Trophoblast cell (in vitro differentiated cells and primary cell): ENCODE measurements at places on chromosomes 7 and 10.

DNA sequence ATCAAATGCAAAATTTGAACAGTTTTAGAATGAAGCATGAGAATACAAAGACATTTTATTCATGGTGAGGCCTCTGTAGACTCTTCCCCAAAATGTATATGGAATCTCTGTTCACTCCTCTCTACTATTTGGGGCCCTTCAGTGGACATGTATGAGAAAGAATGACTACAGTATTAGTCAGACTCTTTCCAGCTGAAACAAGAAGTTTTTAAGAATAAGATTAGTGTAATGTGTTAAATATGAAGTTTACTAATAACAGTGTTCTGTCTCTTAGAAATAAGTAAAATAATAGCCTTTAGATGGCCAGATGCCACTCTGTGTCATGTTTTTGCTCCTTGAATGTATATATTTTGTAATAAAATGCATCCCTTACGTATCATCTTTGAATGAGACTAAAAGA, 585.6 kb downstream of the SUGCT start:
- no peaks in the 10 kb centered on the region for H3K36me3 ChIP-seq
- H3K4me3 ChIP-seq: no peak overlapping the region
- DNase-seq: no peak
- no peaks in the 10 kb centered on the region for H3K27me3 ChIP-seq

DNA sequence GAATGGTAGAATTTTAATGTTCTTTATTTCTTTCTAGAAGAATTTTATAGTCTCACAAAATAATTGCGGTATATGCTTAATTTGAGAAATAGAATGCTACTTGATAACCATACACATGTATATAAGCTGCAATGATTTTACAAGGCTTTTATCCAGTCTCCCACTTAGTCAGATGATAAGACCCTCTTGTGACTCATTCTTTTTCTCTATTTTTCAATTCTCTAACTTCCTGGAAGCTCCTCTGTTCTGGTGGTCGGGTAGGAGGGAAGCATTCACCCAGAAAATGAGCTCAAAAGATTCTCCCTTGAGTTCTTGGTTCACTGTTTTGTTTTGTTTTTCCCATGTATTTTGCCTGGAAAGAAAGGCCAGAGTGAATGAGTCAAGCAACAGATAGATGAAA, 546.6 kb downstream of the INHBA start:
- no peaks in the 10 kb centered on the region for H3K36me3 ChIP-seq
- no peaks in the 10 kb centered on the region for H3K27me3 ChIP-seq
- no peak overlapping the region for H3K27ac ChIP-seq
- no peak for DNase-seq
- peaks cover 2% of the 10 kb centered on the region for H3K4me1 ChIP-seq
- H3K4me3 ChIP-seq: no peak overlapping the region

DNA sequence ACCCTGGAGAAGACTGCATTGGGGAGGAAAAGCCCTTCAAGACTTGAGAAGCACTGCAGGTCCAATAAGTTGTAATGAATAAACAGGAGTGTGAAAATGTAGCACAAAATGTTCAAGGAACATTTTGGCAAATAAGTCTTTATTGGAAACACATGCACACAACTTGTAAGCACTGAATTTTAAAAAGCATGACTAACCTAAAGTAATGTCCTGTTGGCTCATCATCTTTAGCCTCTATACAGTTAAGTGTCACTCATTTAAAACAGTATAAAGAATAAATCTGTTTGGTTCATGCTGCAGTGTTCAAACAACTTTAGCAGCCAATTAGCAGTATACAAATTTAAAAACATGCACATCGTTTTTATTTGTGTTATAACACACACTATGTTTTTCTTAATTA, 108.6 kb downstream of the CDK6 start:
- no peak for DNase-seq
- H3K4me1 ChIP-seq: peaks cover 2% of the 10 kb centered on the region
- no peaks in the 10 kb centered on the region for H3K27me3 ChIP-seq
- H3K4me3 ChIP-seq: no peak overlapping the region

GRCh38 chr7:32048970-32049491, 21.2 kb downstream of the PDE1C start:
- H3K4me1 ChIP-seq: no peaks in the 10 kb centered on the region
- no peak overlapping the region for H3K4me3 ChIP-seq
- H3K27me3 ChIP-seq: no peaks in the 10 kb centered on the region
- no peaks in the 10 kb centered on the region for H3K36me3 ChIP-seq
- no peak overlapping the region for H3K27ac ChIP-seq
- DNase-seq: no peak

GRCh38 chr7:78751253-78751652, 702.2 kb downstream of the MAGI2 start:
- H3K4me3 ChIP-seq: no peak overlapping the region
- no peaks in the 10 kb centered on the region for H3K36me3 ChIP-seq
- H3K27me3 ChIP-seq: no peaks in the 10 kb centered on the region

GRCh38 chr10:3750854-3751253, 34.2 kb downstream of the KLF6 start:
- peaks cover 10% of the 10 kb centered on the region for H3K4me1 ChIP-seq
- DNase-seq: no peak
- no peak overlapping the region for H3K27ac ChIP-seq
- H3K36me3 ChIP-seq: no peaks in the 10 kb centered on the region
- no peak overlapping the region for H3K4me3 ChIP-seq

GRCh38 chr10:132983252-132984007, 41.1 kb upstream of the CFAP46 start:
- DNase-seq: no peak
- no peak overlapping the region for H3K27ac ChIP-seq
- H3K27me3 ChIP-seq: no peaks in the 10 kb centered on the region
- H3K4me3 ChIP-seq: no peak overlapping the region
- no peaks in the 10 kb centered on the region for H3K36me3 ChIP-seq

GRCh38 chr7:68862736-68863135, 735.5 kb upstream of the AUTS2 start:
- H3K4me1 ChIP-seq: no peaks in the 10 kb centered on the region
- DNase-seq: no peak
- H3K27me3 ChIP-seq: no peaks in the 10 kb centered on the region
- H3K36me3 ChIP-seq: no peaks in the 10 kb centered on the region

DNA sequence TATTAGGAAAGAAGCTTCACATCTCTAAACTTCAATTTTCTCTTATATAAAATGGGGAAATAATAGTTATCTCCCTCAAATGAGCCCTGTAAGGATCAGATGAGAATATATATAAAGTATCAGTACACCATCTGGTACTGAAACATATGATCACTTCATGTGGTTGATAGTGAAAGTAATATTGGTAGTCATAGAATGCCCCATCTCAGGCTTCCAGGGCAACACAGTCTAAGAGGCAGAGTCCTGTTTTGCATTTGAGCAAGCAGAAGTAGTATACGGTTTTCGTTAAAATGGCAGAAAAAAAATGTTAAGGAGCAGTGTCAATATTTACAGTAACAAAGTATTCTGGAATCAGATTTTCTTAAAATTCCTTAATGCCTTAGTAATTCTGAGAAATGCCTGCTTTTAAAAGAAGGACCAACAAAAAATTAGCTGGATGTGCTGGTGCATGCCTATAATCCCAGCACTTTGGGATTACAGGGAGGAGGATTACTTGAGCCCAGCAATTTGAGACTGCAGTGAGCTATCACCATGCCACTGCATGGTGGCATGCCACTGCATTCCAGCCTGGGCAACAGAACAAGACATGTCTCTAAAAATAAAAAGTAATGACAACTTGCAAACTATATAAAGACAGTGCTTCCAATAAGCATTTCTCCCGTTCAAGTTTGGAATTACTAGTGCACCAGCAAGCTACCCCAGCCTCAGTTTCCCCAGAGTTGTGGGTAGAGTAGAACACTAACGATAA, 19.8 kb downstream of the KBTBD2 start:
- H3K4me1 ChIP-seq: no peaks in the 10 kb centered on the region
- no peak overlapping the region for H3K4me3 ChIP-seq
- no peak for DNase-seq
- no peaks in the 10 kb centered on the region for H3K27me3 ChIP-seq

- H3K4me3 ChIP-seq: no peak overlapping the region
- H3K27me3 ChIP-seq: no peaks in the 10 kb centered on the region
- DNase-seq: no peak
- no peak overlapping the region for H3K27ac ChIP-seq
Measured at GRCh38 chr7:84844771-84845170, 342.1 kb downstream of the SEMA3D start.

GRCh38 chr10:113055458-113055857, 105.4 kb downstream of the TCF7L2 start:
- peaks cover 35% of the 10 kb centered on the region for H3K4me1 ChIP-seq
- DNase-seq: no peak
- H3K36me3 ChIP-seq: no peaks in the 10 kb centered on the region
- H3K4me3 ChIP-seq: no peak overlapping the region
- H3K27me3 ChIP-seq: no peaks in the 10 kb centered on the region

- no peaks in the 10 kb centered on the region for H3K4me1 ChIP-seq
- H3K27ac ChIP-seq: no peak overlapping the region
- no peak overlapping the region for H3K4me3 ChIP-seq
- no peaks in the 10 kb centered on the region for H3K36me3 ChIP-seq
- no peaks in the 10 kb centered on the region for H3K27me3 ChIP-seq
Measured at GRCh38 chr10:53093878-53094277, 321.3 kb upstream of the MBL2 start.

- DNase-seq: no peak
- no peaks in the 10 kb centered on the region for H3K36me3 ChIP-seq
- no peaks in the 10 kb centered on the region for H3K4me1 ChIP-seq
- H3K27me3 ChIP-seq: no peaks in the 10 kb centered on the region
- no peak overlapping the region for H3K27ac ChIP-seq
Measured at GRCh38 chr7:24343614-24344013, 59.6 kb downstream of the NPY start.

DNA sequence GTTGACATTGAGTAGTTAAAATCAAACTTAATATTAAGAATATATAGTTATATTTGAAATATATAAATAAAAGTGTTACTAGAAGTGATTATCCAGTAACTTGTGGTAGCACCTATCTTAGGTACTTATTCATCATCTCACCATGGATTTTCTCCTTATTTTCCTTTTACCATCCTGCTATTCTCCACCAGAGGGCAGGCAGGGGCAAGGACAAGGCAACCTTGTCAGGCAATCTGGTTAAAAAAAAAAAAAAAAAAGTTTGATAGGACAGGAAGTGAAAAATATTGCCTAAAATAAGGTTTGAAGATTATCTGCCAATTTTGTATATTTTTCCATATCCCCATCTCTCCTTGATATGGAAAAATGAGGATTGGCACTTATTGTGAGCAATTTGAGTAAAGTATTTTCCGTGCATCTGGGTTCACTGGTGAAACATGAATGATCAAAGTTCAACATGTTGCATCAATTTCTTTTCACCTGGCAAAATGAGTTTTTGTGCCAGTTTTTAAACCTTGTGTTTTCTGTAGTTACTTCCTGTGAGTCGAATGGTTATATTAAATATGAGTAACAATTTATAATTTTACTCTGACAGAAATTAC, 256.7 kb downstream of the AGMO start:
- peak; percentile 57 for DNase-seq
- H3K4me1 ChIP-seq: no peaks in the 10 kb centered on the region
- H3K27me3 ChIP-seq: no peaks in the 10 kb centered on the region
- H3K36me3 ChIP-seq: no peaks in the 10 kb centered on the region

DNA sequence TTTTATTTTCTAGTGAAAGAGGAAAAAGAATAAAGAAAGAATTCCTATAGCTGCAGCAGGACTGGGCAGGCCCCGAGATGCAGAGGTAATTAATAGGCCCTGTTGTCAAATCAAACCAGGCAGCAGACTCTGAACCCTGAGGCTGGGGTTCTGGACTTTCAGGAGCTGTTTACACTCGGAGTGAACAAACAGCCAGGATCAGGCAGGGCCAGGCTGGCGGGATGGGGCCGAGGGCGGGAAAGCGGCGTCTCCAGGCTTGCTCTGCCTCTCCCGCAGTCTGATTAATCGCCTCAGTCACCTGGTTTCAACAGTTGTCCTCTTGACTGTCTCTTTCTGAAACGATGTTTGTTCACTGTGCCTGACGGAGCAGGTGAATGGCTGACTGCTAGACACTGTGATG, 675.4 kb upstream of the FOXK1 start:
- no peak overlapping the region for H3K4me3 ChIP-seq
- no peak for DNase-seq
- H3K4me1 ChIP-seq: peaks cover 8% of the 10 kb centered on the region
- peaks cover 10% of the 10 kb centered on the region for H3K36me3 ChIP-seq

DNA sequence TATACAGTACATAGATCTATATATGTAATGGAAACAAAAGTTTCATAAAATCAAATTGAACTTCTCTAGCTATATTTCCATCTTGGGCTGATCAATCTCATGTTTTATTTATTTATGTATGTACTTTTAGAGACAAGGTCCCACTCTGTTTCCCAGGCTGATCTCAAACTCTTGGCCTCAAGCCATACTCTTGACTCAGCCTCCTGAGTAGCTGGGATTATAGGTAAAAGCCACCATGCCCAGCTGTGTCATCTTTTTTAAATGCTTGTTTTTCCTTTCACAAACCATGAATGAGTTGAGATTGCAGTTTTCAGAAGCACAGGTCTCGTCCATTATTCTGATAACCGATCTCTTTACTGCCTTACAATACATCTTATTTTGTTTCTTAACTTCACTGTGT, 400.9 kb downstream of the KCNMA1 start:
- no peaks in the 10 kb centered on the region for H3K36me3 ChIP-seq
- no peaks in the 10 kb centered on the region for H3K27me3 ChIP-seq
- H3K27ac ChIP-seq: no peak overlapping the region

DNA sequence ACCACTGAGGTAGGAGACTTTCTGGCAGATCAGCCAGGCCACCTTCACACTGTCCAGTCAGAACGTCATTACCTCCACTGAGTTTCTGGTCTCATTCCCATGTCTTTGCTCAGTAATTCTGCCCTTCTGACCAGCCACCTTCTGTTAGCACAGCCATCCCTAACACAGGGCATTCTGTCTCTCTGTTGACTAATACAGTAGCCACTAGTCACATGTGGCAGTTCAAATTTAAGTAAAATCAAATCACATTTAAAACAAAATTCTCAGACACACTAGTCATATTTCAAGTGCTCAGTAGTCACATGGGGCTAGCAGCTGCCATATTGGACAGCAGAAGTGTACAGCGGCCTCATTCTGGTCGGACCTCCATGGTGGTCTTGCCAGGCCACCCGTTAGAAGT, 7.4 kb downstream of the CPSF4 start:
- peaks cover 67% of the 10 kb centered on the region for H3K36me3 ChIP-seq
- no peaks in the 10 kb centered on the region for H3K4me1 ChIP-seq
- no peak overlapping the region for H3K27ac ChIP-seq
- no peak for DNase-seq
- no peaks in the 10 kb centered on the region for H3K27me3 ChIP-seq

DNA sequence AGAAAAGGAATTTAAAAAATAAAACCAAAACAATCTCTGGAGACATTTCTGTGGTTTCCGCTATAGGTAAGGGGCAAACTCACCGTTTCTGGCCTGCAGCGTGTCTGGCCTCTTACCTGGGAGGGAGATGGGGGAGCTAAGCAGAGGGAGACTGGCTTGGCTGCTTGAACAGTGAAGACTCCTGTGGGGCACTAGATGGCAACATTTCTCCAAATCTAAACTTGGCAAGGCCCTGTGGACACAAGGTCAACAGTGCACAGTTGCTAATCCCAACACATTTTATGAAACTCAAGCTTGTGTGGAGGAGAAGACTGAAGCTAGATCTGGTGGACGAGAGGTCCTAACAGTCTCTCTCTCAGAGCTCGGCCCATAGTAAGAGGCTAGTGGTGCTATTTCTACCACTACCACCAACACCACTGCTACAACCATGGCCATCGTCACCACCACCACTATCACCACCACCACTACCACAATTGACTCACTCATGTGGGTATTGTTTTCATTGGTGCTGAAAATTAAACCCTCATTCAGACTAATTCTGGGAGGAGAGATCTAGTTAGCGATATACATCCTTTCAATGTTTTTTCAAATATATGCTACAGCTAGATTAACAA, 28.4 kb upstream of the CDHR3 start:
- no peak overlapping the region for H3K27ac ChIP-seq
- no peaks in the 10 kb centered on the region for H3K36me3 ChIP-seq
- DNase-seq: peak; percentile 50
- no peak overlapping the region for H3K4me3 ChIP-seq
- H3K27me3 ChIP-seq: no peaks in the 10 kb centered on the region
- peaks cover 9% of the 10 kb centered on the region for H3K4me1 ChIP-seq
